Activated naive CD4-positive, alpha-beta T cell (primary cell): ENCODE measurements at places on chromosomes 7 and 10.

- no peak for DNase-seq
These were observed 441.8 kb downstream of the INHBA start for GRCh38 chr7:41261080-41261479.

DNA sequence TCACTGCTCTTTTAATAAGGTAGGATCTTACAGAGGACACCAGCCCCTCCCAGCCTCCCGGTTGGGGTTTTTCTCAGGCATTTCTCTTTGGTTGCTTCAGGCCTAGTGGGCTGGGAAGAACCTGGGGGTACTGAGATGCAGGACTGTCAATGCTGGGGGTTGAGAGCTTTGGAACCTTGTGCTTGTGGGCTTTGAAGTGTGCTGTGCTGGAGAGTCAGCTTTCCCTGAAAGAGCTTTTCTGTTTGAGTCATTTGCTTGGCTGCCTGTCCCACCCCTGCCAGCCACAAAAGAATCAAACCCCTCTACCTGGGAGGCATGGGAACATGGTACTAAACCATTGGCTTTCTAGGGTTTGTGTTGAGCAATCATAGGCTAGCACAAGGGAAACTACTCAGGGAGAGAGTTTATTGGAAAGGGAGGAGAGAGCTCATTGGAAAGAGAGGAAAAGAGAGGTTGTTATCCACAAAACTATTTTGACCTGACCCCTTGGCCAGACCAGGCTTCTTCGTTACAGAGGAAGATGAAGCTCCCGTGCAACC is 1.4 kb downstream of the SCD start:
- no peak for DNase-seq

- no peak for DNase-seq
These were observed 14.7 kb downstream of the HNRNPA2B1 start for GRCh38 chr7:26185844-26186180.

- no peak for DNase-seq
These were observed 55.2 kb downstream of the ELFN1 start for GRCh38 chr7:1725199-1725690.

DNA sequence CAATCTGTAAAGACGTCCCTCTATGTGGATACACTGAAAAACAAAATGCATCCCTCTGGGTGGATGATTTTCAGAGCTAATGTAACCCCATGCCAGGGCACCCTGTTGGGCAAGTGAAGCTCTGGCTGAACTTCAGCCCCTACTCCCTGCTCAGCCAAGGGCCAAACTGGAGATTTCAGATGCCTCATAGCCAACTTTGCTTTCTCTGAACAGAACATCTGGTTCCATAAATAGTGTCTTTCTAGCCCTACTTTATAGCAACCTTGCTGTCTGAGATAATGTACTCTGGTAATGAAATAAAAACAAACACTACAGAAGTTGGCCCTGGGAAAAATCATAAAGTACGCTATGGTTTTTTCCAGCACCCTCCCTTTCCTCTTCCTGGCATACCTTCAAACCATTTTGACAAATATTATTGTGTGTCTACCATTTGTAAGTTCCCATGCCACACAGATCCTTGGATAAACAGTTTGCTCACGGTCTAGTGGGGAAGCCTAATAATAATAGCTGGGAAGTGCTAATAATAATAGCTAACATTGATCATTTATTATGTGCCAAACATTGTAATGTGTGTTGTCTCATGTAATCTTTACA is 3.4 kb downstream of the ENTPD1 start:
- no peak for DNase-seq

- DNase-seq = no peak
These were observed 1221.5 kb upstream of the SORCS1 start for GRCh38 chr10:108385963-108386362.

DNA sequence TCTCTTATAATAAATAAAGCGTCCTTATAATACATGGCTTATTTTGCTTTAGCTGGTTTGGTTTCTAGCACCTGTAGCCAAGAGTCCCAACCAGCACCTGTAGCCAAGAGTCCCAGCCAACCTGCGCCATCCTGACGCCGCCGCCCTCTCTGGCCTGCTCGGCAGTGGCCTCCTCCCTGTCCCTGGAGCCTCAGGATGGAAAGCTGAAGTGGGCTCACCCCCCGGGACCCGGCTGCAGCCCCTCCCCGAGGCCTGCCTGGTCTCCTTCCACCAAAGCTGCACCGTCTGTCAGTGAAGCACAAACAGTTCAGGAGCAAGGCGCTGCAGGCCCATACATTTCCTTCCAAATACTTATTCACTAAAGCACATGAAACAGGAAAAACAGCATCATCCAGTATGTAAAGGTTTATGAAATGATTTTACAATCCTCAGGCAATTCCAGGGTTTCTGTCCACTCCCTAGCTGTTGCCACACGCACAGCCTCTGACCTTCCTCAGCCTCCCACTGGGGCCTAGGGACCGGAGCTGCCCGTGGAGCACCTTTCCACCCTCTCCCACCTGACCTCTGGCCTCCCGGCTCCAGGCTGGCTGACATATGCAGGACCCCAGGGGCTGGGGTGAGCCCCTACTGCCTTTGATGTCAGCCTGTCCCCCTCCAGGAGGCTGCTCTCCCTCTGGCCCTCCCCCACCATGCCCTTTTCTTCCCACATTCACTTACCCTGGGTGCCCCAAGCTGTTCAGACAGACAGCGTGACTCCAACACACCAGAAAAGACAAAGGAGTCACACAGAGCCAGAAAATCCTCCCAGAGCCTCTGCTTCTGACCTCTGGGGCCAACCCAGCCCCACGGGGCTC is 149.6 kb upstream of the PPP2R2D start:
- DNase-seq = no peak

- no peak for DNase-seq
These were observed 39.5 kb downstream of the PKD1L1 start for GRCh38 chr7:47908720-47909119.

- no peak for DNase-seq
These were observed 122.9 kb upstream of the KCTD7 start for GRCh38 chr7:66505531-66506451.

GRCh38 chr10:85032981-85033380 is 704.6 kb downstream of the CCSER2 start:
- DNase-seq = no peak

DNA sequence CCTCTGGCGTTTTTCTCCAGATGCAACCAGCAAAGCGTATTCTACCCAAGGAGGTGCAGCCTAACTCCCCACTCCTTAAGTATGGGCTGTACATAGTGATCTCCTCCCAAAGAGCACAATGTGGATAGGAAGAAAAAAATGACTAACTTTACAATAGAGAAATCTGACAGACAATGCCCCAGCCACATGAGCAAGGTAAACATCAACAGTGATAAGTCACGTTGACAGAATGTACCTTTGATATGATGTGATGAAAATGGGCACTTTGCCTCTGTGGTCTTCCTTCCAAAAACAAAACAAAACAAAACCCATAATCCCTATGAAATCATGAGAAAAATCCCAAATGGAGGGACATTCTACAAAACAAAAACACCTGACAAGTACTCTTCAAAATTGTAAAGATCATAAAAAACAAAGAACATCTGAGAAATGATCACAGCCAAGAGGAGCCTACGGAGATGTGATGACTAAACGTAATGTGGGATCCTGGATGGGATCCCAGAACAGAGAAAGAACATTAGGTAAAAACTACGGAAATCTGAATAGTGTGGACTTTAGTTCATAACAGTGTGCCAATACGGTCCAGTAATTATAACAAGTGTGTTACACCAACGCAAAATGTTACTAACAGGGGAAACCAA is 50.6 kb downstream of the ABLIM1 start:
- DNase-seq = no peak

DNA sequence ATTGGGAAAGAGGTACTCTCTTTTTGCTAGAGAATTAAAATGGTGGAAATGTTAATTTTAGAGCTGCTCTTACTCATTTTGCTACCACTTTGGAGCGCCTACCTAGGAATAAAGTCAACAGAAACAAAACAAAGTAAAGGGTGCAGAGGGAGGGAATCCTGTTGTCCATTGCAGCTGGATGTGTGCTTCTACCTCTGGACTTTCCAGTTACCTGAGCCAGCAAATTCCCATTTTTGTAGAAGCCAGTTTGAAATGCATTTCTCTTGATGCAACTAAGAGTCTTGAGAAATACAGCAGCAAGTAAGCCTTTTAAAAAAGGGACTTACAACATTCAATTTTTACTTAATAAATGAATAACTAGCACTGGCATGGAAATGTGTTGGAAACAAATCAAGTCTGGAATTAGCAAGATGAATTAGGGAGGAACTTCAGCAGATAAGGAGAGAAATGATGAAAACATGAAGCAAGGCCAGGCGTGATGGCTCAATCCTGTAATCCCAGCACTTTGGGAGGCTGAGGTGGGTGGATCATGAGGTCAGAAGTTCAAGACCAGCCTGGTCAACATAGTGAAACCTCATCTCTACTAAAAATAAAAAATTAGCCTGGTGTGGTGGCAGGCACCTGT is 113.5 kb upstream of the CTTNBP2 start:
- DNase-seq = no peak

DNA sequence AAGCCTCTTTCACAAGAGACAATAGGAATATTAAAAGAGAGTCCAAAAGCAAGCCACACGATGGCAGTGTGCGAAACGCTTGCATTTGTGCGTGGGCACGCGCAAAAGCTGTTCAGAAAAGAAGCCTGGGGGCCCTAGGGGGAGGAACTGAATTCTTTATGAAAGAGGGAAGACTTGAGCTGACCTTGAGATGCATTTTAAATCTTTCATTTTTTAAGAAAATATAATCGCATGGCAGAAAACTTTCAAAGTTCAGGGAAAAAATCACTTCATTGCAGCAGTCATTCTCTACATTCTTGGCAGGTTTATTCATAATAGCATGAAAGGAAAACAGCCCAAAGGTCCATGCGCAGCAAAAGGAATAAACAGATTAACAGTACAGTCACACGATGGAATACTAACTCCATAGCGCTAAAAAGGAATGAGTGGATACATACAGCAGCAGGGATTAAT is 206.5 kb upstream of the PRKCQ start:
- no peak for DNase-seq

DNA sequence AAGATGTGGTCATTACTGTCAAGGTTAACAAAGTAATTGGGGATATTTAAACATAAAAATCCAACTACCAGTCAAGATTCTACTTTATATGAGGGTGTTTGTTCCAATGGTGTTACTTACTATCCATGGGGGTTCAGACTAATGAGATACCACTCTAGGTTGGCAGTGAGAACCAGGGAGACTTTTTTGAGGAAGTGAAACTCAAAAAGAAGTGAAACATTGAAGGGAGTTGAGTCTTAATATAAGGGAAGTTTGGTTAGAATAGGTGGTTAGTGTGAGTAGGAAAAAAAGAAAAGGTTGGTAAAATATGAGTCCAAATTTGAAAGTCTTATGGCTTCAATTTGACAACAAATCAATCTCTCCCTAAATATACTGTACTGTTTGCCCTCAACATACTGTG is 123.6 kb upstream of the ANK3 start:
- DNase-seq = no peak

GRCh38 chr7:44805950-44806349 is 9.5 kb downstream of the PPIA start:
- no peak for DNase-seq

- no peak for DNase-seq
These were observed 153.1 kb downstream of the ZNF365 start for GRCh38 chr10:62527019-62527827.

GRCh38 chr7:31526864-31527263 is 13.0 kb downstream of the ITPRID1 start:
- DNase-seq = no peak

DNA sequence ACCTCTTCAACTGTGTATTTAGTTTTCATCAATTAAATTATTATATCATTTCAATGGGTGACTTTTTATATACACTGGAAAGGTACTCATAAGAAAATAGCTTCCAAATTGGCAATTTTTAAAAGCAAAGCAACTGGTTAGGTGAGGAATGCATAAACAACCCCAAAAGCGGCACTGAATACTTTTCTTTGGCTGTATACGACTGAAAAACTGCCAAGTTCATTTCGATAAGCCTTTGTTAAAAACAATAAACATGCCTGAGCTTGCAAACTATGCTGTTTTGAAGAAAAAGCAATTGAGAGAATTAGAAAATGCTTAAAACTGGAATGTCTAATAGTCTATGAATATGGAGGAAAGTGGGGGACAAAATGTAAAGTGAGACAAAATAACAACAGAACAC is 2.9 kb downstream of the SLC16A12 start:
- no peak for DNase-seq

GRCh38 chr10:89503652-89504370 is 31.6 kb downstream of the SLC16A12 start:
- no peak for DNase-seq

GRCh38 chr10:79397051-79397450 is 48.4 kb downstream of the ZCCHC24 start:
- no peak for DNase-seq

- no peak for DNase-seq
These were observed 4.4 kb downstream of the PTPRE start for GRCh38 chr10:127911218-127911866.

GRCh38 chr7:37729181-37729580 is 45.6 kb downstream of the GPR141 start:
- DNase-seq = no peak

GRCh38 chr7:137546009-137546408 is 202.5 kb upstream of the PTN start:
- no peak for DNase-seq

- no peak for DNase-seq
These were observed 410.4 kb downstream of the INHBA start for GRCh38 chr7:41292487-41292886.

DNA sequence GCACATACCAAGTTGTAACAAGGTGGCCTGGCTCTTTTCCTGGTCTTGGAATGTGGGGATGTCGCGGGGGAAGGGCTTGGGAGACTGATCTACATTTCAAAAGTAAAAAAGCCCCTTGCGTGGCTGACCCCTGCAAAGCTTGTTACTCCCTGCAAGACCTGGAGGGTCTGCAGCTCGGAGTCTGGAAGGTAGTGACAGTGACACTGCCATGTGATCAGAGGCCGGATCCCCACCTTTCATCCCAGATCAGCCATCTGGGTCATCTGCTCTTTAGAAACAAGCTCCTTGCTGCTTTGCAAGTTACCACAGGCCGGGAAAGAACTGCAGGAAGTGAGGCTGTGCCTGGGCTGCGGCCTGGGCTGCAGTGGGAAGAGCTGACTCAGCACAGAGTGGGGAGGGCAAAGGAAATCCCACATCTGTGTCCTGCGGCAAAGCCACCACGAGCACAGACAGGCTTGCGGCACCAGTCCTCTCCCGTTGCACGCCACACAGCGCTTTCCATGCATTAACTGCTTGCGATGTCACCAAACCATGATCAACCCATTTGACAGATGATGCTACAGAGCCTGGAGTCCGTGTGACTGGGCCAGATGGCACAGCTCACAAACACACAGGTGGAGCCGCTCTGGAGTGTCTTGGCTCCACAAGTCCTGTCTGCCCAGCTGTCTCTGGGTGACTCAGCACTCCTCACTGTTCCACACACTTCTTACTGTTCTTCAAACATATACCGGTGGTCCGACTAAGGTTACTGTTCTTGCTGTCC is 97.7 kb downstream of the SH3PXD2A start:
- no peak for DNase-seq

GRCh38 chr7:676246-676971 is 50.1 kb upstream of the DNAAF5 start:
- DNase-seq = no peak
